CD4-positive, alpha-beta T cell treated with Interleukin-2 at 100 ng/mL for 4 hours (primary cell): ENCODE measurements at places on chromosomes 16 and 17.

- no peak for DNase-seq
These were observed at the start of gene SYNGR3 for GRCh38 chr16:1989209-1990100. Gene SYNGR3, plus strand, starts transcription at chr16:1989970. Its CDS starts 133 bp downstream, at chr16:1990103.

DNA sequence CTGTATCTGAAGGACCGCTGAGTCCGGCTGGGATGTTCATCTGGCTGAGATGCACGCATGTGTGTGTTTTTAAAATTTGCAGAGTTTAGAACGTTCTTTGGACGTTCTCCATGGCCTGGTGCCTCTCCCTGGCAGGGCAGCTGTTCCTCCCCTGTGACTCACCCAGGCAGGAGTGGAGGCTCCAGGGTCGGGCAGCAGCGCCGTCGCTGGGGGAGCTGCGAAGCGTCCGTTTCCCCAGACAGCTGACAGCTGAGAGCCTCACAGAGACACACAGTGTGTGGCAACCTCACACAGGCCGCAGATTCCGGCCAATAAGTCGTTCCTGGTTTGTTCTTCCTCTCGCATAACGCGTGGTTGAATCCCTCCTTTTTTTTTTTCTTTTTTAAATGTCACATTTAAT is 80.6 kb downstream of the OR1D5 start:
- DNase-seq: no peak

- no peak for DNase-seq
These were observed 5.2 kb downstream of the CDH13 start for GRCh38 chr16:82631701-82632685.

- no peak for DNase-seq
These were observed 18.6 kb downstream of the ZC3H18 start for GRCh38 chr16:88588754-88589153.

GRCh38 chr17:44707755-44708400 is 587 bp upstream of the DBF4B start:
- DNase-seq: no peak

- peak; percentile 42 for DNase-seq
These were observed 14.7 kb downstream of the CDH13 start for GRCh38 chr16:82641336-82641984.
